Astrocyte (in vitro differentiated cells and primary cell): ENCODE measurements at places on chromosomes 1 and 21.

DNA sequence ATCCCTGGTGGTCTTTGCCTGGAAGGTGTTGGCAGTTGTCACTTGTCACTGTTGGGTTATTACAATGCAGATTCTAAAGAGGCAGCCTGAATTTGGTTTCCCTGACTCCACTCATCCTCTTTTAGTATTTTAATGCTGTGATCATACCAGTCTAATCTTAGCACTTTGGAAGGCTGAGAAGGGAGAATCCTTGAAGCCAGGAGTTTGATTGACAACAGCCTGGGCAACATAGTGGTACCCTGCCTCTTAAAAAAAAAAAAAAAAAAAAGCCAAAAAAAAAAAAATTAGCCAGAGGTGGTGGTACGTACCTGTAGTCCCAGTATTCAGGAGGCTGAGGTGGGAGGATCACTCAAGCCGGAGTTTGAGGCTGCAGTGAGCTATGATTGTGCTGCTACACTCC lies 7.7 kb downstream of the GIPC2 start:
- H3K27ac ChIP-seq = no peak overlapping the region
- no peak for DNase-seq
- peaks cover 3% of the 10 kb centered on the region for H3K4me1 ChIP-seq
- no peaks in the 10 kb centered on the region for H3K27me3 ChIP-seq
- H3K36me3 ChIP-seq = no peaks in the 10 kb centered on the region

- no peak overlapping the region for H3K27ac ChIP-seq
- peak; percentile 3 for DNase-seq
- no peaks in the 10 kb centered on the region for H3K36me3 ChIP-seq
- H3K4me1 ChIP-seq = peaks cover 10% of the 10 kb centered on the region
- no peak overlapping the region for H3K4me3 ChIP-seq
These were observed 35.4 kb upstream of the CD1D start for GRCh38 chr1:158145173-158145719.

- no peaks in the 10 kb centered on the region for H3K36me3 ChIP-seq
- DNase-seq = no peak
- no peaks in the 10 kb centered on the region for H3K4me1 ChIP-seq
- H3K27ac ChIP-seq = no peak overlapping the region
- H3K27me3 ChIP-seq = no peaks in the 10 kb centered on the region
These were observed 220.1 kb upstream of the SAMSN1 start for GRCh38 chr21:14766241-14766640.

- DNase-seq = peak; percentile 7
- no peak overlapping the region for H3K4me3 ChIP-seq
- no peaks in the 10 kb centered on the region for H3K27me3 ChIP-seq
- H3K27ac ChIP-seq = no peak overlapping the region
- no peaks in the 10 kb centered on the region for H3K36me3 ChIP-seq
- no peaks in the 10 kb centered on the region for H3K4me1 ChIP-seq
These were observed 104.1 kb downstream of the DENND1B start for GRCh38 chr1:197671140-197671539.

DNA sequence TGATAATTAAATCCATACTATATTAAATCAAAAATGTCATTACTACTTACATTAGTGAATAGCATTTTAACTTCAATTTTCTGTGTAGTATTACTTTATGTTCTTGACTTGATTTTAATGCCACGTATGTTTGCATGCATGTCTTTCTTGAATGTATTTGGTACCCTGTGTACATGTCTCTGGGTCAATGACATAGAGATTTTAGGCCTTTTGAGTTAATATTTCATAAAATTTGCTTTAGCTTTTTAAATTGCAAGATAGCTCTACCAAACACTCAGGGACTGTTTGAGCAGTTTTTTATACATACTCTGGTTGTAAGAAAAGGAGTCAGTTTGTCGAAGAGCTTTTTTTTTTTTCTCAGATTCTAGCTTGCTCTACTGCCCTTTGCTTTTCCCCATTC lies 1.5 kb downstream of the MLLT11 start:
- peaks cover 8% of the 10 kb centered on the region for H3K36me3 ChIP-seq
- peak overlapping the region; percentile 94 for H3K27ac ChIP-seq
- H3K27me3 ChIP-seq = no peaks in the 10 kb centered on the region
- H3K4me3 ChIP-seq = peak overlapping the region; percentile 93

DNA sequence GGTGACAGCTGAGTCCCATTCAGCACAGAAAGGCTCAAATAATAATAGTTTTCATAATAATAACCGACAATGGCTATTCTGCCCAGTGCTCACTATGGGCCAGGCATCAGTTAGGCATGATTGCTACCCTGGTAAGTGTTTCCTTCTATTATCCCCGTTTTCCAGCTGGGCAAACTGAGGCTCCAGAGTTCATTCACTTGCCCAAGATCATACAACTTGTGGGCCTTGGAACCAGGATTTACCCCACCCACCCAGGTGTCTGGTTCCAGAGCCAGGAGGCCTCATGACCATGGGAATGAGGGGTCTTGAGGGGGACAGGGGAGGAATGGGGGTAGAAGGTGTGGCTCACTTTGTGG lies 518 bp downstream of the PLOD1 start:
- no peak for DNase-seq
- H3K36me3 ChIP-seq = peaks cover 3% of the 10 kb centered on the region
- H3K27ac ChIP-seq = peak overlapping the region; percentile 65
- H3K4me3 ChIP-seq = peak overlapping the region; percentile 83

GRCh38 chr1:190633488-190633887 lies 155.8 kb upstream of the BRINP3 start:
- no peaks in the 10 kb centered on the region for H3K4me1 ChIP-seq
- H3K27me3 ChIP-seq = no peaks in the 10 kb centered on the region
- no peak overlapping the region for H3K27ac ChIP-seq
- H3K36me3 ChIP-seq = no peaks in the 10 kb centered on the region
- no peak overlapping the region for H3K4me3 ChIP-seq

DNA sequence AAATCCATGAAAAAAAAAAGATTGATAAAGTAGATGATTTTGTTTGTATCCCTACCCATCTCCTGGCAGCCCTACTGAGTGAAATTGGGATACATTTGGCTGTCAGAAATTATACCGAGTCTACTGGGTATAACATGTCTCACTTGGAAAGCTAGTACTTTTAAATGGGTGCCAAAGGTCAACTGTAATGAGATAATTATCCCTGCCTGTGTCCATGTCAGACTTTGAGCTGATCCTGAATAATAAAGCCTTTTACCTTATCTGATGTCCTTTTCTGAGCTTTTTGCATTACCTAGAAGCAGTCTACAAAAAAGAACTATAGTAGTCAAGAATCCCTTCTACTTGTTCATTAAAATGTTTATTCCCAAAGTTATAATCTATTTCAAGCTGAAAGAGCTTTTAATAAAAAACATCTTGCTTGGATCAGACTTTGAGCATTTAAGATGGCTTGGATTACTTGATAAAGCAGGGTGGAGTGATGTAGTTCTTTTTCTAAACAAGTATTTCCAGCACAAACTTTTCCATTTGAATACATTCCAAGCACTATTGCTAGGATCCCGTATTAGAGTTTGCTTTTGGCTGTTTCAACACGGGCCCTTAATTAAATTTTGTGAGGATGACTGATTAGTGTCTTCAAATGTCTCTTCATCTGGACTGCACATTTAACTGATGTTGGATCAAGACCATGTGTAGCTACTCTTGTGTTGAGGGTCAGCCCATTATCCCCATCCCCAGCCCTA lies 69.2 kb downstream of the DTL start:
- peaks cover 3% of the 10 kb centered on the region for H3K36me3 ChIP-seq
- DNase-seq = no peak
- H3K27ac ChIP-seq = no peak overlapping the region
- no peaks in the 10 kb centered on the region for H3K27me3 ChIP-seq
- no peak overlapping the region for H3K4me3 ChIP-seq
- no peaks in the 10 kb centered on the region for H3K4me1 ChIP-seq
